Right atrium auricular region (tissue), 2 donors: ENCODE measurements at places on chromosomes 12 and 14. TPM values are rescaled to one million over a fixed set of nuclear protein-coding genes. Genes with fewer than 3 reads are reported as not detected.
A peak's percentile ranks its signal among the peaks of the same experiment; 100 is the strongest.

DNA sequence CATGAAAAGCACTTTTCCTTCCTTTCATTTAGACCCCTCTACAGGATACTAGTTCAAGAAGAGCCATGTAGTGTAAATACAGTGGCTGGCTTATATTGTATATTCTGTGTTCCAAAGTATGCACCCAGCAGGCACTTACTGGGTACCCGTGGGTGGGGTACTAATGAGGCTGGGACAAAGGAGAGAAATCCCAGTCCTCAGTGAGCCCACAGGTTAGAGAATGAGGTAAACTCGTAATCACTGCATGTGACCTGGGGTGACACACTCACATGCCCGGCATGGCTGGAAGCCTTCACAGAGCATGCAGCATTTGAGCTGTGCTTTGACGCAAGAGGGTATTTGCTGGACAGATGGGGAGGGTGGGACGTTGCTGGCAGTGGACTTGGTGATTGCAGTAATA, 17.1 kb downstream of the SLC24A4 start:
- no peaks in the 10 kb centered on the region for H3K36me3 ChIP-seq
- H3K27ac ChIP-seq: no peak overlapping the region
- H3K27me3 ChIP-seq: no peaks in the 10 kb centered on the region
- H3K4me1 ChIP-seq: no peaks in the 10 kb centered on the region
- no peak for DNase-seq

DNA sequence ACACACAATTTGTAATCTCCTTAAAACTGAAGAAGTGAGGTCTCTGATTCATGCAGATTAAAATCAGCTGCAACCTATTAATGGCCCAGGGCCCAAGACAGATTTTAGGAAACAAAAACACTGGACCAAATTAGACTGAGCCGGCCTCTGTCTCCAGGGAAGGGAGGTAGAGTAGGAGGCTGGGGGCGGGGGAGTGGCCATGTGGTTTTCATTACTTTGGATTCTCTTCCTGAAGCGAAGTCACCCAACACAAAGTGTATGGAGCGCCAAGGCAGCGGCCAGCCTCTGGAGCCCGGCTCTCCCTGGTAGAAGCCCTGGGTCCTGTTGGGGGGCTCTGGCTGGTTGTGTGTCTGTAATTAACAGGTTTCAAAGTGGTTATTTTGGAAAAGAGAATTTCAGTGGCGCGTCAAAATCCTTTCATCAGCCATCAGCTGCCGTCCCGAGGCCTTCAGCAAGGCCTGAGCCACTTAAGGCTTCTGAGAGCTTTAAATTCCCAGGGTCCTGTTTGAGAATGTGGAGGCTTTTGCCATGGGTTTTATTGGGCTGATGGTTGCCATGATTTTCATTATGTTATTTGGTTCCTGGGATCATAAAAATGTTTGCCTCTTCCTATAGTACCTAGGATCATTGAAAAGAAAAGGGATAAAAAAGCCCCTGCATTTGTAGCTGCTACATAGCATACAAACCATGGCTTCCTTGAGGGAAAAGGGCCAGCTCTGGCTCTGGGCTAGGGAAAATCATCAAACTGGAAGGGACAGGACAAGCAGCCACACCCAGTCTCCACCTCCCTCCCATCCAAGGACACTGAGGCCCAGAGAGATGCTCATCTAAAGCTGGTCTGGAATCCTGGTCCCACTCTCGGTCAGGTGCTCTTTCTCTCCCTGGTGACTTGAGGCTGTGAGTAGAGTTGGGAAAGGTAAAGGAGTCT, 282.4 kb downstream of the ZFP36L1 start:
- H3K27me3 ChIP-seq: no peaks in the 10 kb centered on the region
- H3K36me3 ChIP-seq: no peaks in the 10 kb centered on the region

DNA sequence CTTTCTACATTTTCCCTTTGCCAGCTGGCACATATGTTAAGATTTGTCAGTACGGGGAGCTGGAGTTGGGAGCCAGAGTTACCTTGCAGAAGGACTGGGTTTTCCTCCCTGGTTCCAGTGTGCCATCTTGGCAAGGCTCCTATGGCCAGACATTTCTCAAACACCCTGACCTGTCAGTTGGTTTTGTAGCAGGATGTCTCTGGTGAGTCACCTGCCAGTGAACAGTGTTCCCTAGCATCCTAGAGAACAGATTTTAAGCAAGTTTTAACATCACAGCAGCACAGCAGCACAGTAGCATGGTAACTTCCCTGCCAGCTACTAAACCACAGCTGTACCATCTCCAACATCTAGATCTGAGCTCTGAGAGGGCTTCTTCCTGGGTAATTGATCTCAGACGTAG, 26.2 kb upstream of the KTN1 start:
- no peaks in the 10 kb centered on the region for H3K36me3 ChIP-seq
- DNase-seq: no peak
- no peak overlapping the region for H3K27ac ChIP-seq
- no peaks in the 10 kb centered on the region for H3K27me3 ChIP-seq
- H3K4me3 ChIP-seq: no peak overlapping the region
- no peaks in the 10 kb centered on the region for H3K4me1 ChIP-seq

GRCh38 chr12:76914102-76914859, 35.5 kb upstream of the CSRP2 start:
- H3K27ac ChIP-seq: no peak overlapping the region
- no peaks in the 10 kb centered on the region for H3K36me3 ChIP-seq

PAX9 gene
- total RNA-seq: not detected

NXPH4 gene
- total RNA-seq: 1.1 TPM

NTS gene
- 0.52 TPM for total RNA-seq

AKAP3 gene
- 7.1 TPM for total RNA-seq

DNA sequence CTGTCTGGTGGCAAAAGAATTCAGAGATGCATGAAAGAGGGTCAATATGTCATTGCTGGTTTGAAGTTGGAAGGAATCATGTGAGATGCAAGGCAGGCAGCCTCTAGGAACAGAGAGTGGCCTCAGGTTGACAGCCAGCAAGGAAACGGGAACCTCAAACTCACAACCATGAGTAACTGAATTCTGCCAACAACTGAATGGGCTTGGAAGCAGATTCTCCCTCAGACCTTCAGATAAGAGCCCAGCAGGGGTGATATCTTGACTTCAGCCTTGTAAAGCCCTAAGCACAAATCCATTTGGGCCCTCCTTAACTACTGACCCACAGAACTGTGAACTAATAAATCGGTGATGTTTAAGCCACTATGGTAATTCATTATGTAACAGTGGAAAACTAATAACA, 35.8 kb downstream of the USP15 start:
- no peak overlapping the region for H3K4me3 ChIP-seq
- peaks cover 33% of the 10 kb centered on the region for H3K4me1 ChIP-seq
- H3K27ac ChIP-seq: no peak overlapping the region

GRCh38 chr14:76941946-76942805, 86.3 kb downstream of the IRF2BPL start:
- H3K4me3 ChIP-seq: no peak overlapping the region
- no peaks in the 10 kb centered on the region for H3K36me3 ChIP-seq
- no peak overlapping the region for H3K27ac ChIP-seq

RAP1B gene
- total RNA-seq: 73.1 TPM

ADCY4 gene
- 17.1 TPM for total RNA-seq

DNA sequence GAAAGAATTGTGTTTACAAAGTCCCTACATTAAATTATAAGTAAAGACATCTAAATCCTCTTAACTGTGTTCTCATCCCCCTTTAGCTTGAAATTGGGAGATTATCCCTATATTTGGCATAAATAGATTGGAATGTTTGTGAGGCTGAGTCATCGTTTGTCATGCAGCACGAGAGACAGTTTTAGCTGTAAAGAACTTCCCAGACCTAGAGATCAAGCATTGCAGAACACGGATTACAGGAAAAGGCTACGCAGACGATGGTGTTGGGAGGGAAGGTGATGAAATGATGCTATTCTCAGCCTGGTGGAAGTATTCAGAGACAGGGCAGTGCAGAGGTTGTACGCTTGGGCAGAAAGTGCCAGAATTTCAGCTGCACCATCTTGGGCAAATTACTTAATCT, 93.8 kb downstream of the PTPRB start:
- H3K27ac ChIP-seq: peak overlapping the region; percentile 44
- no peaks in the 10 kb centered on the region for H3K27me3 ChIP-seq
- H3K36me3 ChIP-seq: peaks cover 7% of the 10 kb centered on the region
- no peak overlapping the region for H3K4me3 ChIP-seq
- no peaks in the 10 kb centered on the region for H3K4me1 ChIP-seq
